Stimulated activated CD4-positive, alpha-beta T cell treated with anti-CD3 and anti-CD28 coated beads, Interleukin-4, amount 100 ng/mL, for 1 hour (primary cell): ENCODE measurements at places on chromosomes 6 and 20.

DNA sequence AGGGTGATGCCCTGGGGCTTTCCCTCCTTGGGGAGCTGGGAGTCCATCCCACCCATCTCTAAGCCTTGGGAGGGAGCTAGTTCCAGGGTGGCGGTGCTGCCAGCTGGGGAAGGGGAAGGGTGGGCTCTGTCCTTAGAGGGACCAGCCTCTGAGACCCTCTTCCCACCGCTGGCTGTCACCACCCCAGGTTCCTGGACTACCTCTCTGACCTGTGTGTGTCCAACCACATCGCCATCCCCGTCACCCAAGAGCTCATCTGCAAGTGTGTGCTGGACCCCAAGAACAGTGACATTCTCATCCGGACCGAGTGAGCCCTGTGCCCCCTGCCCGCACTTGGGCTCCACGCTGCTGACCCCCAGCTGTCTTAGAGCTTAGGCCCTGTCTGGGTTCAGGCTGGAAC, 43.2 kb downstream of the UQCC2 start:
- no peak for DNase-seq

- no peak for DNase-seq
Measured at GRCh38 chr6:60643870-60644269, 1642.2 kb downstream of the KHDRBS2 start.

DNA sequence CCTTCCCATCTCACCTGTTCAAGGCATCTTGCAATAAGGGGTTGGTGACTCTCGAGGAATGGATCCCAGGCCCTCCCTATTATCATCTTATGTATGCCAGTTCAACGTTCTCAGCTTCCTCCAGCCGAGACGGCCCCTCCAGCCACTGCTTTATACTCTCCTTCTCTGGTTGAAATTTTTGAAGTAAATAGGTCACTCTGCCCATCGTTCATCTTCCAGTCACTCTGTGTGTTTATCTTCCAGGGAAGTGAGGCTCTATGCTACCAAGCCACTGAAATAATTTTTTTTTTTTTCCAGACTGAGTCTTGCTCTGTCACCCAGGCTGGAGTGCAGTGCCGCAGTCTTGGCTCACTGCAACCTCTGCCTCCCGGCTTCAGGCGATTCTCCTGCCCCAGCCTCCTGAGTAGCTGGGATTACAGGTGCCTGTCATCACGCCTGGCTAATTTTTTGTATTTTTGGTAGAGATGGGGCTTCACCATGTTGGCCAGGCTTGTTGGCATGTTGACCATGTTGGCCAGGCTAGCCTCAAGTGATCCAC, 17.0 kb downstream of the PTPN1 start:
- no peak for DNase-seq

GRCh38 chr6:147841547-147842148, 333.2 kb downstream of the SAMD5 start:
- no peak for DNase-seq

DNA sequence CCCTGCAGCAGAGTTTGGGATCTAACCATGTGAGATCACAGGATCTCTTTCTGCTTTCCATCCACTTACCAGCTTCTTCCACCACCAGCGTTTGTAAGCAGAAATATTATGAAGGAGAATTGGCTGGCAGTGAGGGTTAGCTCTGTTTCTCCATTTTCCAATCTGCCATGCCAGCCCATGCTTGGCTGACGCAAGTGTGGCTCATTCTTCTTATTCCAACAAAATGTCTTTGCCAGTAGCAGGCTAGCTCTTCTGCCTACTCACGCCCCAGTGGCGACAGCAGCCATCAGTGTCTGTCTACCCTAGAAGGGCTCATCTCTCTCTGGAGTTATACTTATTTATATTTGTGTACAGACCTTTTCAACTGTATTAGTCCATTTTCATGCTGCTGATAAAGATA, 286.2 kb downstream of the FARS2 start:
- no peak for DNase-seq

DNA sequence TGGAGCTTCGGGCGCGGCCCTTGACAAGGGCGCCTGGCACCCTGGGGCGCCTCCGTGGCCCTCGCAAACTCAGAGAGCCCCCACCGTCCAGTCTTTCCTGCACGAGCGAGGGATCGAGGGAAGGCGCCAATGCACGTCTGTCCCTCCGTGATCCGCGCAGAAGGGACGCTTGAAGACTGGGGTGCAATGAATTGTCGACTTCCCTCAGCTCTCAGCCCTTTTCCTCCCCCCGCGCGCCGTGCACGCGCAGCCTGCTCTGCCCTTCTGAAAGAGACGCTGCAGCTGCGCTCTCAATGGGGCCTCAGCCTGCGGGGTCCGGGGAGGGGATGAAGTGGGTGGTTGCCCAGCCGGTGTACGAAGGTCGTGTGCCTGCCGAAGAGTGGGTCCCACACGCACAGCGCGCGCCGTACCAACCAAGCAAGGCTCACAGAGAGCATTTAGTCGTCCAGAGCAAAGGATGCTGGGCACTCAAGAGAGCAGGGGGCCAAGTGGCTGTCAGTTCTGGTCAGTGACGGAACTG, 5.5 kb upstream of the SOX4 start:
- DNase-seq, result peak; percentile 22

- no peak for DNase-seq
Measured at GRCh38 chr6:23305325-23305943, 736.1 kb downstream of the HDGFL1 start.

DNA sequence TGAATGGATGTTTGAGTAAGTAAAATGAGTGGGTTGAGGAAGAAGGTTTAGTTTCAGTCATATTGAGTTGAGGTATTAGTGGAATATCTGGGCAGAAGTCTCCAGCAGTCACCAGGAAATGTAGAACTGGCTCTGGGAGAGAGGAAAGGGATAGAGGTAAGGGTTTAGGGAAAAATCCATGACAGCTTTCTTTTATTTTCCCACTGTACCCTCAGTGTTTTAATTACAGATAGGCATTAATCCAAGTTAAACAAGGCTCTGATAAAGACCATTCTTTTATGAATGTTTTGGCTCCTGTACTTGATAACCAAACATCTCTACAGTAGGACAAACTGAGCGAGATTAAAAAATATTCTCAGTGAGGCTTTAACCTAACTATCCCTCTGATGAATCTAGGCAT, 318.4 kb upstream of the SYNCRIP start:
- DNase-seq, result no peak

GRCh38 chr20:10423735-10424134, 10.3 kb downstream of the MKKS start:
- no peak for DNase-seq

DNA sequence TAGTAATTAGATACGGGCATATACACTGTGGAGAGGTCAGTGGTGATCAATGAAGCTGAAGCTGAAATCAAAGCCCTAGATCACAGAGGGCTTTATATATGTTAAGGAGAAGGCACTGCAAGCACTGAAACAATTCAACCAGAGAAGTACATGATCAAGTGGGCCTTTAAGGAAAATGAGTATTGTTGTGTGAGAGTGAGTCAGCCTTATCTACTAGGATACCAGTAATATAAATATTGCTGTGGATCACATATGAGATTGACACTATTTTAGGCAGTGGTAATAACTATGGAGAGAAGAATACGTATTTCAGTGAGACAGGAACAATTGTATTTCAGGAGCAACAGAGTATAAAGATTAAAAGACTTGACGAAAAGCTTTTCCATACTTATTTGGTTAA, 1172.2 kb upstream of the GJE1 start:
- no peak for DNase-seq

DNA sequence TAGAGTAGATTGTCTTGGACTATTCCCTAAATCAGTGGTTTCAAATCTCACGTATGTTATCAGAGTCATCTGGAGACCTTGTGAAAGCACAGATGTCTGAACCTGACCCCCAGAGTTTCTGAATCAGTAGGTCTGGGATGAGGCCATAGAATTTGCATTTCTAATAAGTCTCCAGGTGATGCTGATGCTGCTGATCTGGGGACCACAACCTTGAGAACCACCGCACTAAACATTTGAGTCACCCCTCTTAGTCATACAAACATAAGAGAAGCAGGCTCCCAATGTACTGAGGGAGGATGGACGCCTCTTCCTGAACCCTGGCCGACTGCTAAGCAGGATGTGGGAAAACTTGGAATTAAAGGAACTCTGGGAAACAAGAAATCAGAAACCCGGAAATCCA, 187.8 kb upstream of the PRDM1 start:
- DNase-seq, result no peak

DNA sequence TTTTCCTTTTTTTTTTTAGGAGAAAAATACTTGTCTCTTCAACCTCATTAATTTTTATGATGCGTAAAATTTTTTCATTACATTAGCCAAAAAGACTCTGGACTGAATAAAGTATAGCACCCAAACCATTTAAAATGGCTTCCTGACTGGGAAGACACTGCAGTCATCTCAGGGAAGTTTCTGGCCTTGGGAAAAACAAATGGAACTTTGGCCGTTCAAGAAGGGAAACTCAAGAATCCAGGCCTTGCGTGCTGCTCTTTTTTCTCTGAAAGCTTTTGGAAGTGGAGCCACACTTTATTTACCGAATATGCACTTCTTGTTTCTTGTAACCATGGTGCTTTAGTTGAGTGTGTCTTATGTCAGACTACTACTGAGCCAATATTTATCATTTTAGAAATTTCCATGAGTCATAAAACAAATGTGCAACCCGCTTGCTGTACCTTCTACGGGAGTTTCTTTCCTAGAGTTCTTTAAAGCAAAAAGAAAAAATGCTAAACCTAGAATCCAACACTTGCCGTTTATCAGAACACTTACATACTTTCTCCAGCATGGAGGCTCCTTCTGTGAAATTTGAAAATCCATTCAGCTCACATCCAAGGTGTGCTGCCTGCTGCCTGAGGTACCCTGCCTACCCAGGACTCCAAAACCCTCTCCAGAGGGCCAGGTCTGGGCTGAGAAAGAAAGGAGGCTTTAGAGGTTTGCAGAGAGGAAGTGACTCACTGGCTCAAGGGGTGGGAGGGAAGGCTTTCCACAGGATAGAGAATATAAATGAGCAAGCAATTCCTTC, 11.5 kb upstream of the DSTN start:
- no peak for DNase-seq

GRCh38 chr20:57546956-57547649, 13.8 kb upstream of the PCK1 start:
- DNase-seq, result no peak

- no peak for DNase-seq
Measured at GRCh38 chr6:113859349-113860180, 2.4 kb downstream of the MARCKS start.

- no peak for DNase-seq
Measured at GRCh38 chr20:15039088-15039752, 701.8 kb upstream of the FLRT3 start.

GRCh38 chr6:104460738-104461483, 398.8 kb downstream of the HACE1 start:
- no peak for DNase-seq

DNA sequence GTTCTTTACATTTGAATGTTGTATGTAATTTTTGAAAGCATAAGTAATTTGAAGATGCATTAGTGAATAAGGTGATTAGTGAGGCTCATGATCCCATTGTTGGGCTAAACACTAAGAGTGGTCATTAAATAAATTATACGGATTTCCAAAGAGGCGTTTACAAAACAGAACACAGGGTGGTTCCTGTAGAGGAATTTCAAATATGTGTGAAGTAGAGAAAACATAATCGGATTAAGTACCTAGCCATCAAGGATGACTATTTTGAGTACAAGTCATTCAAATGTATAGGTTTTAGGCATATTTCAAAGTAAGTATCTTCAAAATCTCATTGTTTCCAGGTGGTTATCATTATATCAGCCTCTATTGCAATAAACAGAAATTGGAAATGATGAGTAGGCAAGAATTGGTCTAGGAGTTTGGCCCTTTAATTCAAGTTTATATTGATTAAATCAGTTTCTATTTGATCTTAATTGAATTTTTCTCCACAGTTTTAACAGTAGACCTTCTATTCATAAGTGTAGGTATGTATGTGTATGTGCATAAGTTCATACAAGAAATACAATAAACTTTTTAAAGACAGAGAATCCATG, 94.8 kb downstream of the MYLK4 start:
- DNase-seq, result no peak

DNA sequence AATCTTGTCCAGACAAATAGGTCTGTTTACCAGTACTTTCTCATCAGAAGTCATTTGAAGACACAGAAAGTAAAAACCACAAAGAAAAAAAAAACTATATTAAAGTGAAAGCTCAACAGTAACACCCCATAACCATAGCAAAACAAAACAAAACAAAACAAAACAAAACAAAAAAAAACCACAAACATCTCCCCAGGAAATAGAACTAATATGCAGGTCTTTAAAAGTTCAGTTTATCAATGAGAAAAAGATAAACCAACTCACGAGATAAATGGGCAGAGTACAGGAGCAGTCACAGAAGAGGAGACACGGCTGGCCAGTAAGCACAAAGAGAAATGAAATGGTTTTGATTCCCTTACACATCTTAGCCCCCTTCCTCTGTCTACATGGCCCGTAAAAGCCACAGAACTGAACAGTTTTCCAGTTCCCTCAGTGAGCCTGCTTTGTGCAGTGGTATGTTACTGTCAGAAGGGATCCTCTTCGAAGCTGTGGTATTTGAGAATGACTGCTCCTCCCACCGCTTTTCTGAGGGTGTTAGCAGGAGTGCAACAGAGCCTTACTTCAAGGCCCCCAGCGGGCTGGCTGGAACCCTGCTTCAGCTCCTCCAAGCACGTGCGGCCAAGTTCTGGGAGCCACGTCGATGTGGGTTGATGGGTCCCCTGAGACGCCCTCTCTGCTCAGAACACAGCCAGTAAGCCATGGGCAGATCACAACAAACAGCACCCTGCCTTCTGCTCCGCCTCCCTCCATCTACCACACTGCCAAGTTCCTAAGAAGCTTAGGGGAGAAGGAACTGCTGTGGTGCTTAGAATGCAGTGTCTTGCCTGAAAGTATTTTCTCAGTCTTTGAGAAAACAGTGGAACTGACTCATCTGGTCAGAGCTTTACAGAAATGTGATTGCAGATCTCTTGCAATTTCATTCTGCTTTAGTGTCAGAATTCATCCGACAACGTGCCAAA, 14.0 kb downstream of the UST start:
- peak; percentile 36 for DNase-seq

GRCh38 chr6:25637211-25637610, 14.8 kb upstream of the SCGN start:
- DNase-seq, result no peak

GRCh38 chr6:16576451-16577368, 184.6 kb downstream of the ATXN1 start:
- DNase-seq, result no peak

DNA sequence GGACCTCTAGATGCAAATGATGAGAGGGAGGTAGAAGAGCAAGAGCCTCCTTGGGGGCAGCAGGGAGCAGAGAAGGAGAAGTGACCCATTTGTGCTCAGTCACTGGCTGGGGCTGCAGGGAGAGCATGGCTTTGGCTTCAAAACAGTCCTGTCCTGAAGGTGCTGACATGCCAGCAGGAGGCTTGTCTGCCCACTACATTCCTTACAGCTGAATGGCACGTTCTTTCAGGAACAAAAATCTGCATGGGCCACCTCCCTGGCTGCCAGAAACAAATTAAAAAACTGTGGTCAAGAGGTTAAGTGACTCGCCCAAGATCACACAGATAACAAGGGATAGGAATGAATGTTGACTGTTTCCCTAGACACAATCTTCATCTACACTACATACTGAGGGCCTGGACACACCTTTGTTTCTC, 188.8 kb downstream of the HIVEP2 start:
- no peak for DNase-seq

GRCh38 chr6:24099181-24099580, 26.8 kb upstream of the NRSN1 start:
- DNase-seq, result no peak

GRCh38 chr6:132995432-132995831, 181.1 kb downstream of the RPS12 start:
- no peak for DNase-seq
